NCI-H1417 (cell line): ENCODE measurements at places on chromosomes 2 and 18.
A peak's percentile ranks its signal among the peaks of the same experiment; 100 is the strongest.

DNA sequence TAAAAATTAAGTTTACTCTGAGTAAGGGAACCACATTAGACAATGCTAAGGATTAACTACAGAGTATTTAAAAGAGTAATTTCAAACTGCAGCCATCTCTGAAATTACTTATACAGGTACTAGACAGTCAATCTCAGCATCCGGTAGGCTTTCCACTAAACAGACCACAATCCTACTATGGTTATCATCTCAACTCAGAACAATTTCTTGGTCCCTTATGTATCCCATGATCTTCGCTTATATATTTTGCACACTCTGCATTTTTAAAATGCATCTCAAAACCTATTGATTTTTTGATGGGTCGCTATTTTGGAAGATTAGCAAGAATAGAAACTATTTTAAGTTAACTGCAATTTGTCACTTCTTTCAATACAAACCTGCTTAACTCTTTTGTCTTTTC is 1.4 kb downstream of the PPP4R1 start:
- DNase-seq: no peak

DNA sequence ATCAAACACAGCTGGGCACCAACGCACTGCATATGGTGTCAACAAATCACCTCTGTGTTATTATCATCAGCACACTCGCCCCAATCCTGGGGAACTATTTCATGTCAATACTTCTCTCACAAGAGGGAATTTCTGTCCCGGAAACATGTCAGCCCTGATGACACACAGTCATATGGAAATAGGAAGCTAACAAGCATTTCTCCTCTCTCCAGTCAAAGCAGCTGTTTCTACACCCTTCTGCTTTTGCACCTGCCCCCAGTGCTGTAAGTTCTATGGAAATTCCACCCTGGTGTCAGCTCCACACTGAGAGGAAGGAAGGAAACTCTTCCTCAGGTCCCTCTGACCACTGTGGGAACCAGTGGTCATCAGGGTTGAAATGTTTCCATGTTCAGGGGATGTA is 447.6 kb upstream of the ID2 start:
- no peak for DNase-seq

- DNase-seq: no peak
These were observed 62.7 kb downstream of the ACVR1 start for GRCh38 chr2:157813467-157813866.

GRCh38 chr2:30677861-30678385 is 129.3 kb downstream of the CAPN13 start:
- no peak for DNase-seq

DNA sequence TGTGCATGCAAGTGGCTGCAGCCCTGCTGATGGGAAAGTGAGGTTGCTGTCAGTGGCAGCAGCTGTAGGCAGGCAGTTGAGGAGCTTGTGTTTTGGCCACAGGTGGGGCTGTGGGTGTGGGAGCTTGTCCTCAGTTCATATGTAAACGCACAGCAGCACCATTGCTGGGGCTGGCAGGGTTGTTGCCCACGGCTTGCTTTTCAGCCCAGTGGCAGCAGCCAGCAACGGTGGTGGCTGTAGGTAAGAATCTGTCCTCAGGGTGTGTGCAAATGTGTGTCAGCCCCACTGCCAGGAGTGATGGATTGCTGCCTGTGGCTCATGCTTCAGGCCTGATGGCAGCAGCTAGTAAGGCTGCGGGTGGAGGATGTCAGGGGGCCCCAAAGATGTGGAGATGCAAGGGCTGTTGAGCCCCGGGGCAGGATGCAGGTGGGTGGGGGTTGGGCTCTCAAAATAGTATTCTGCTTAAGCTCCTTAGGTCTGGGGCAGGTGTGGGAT is 141.3 kb upstream of the THUMPD2 start:
- DNase-seq: no peak

DNA sequence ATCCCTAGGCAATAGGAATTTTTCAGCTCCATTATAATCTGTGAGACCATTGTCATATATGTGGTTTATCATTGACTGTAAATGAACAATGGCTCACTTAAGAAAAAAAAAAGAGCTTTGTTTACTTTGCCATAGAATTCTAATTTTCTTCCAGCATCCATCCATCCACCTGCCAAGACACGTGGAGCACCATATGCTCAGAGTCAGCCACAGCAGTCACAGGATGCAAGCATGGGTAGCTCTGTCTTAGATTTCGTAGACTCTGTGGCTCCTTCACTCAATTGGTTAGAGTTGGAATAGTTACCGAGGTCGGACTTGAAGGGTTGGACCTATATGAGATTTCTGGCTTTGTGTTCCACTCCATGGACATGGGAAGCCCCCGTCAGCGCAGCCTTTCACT is 75.6 kb downstream of the COA5 start:
- DNase-seq: peak; percentile 25

GRCh38 chr18:76389716-76390115 is 105.3 kb downstream of the ZNF516 start:
- DNase-seq: no peak

DNA sequence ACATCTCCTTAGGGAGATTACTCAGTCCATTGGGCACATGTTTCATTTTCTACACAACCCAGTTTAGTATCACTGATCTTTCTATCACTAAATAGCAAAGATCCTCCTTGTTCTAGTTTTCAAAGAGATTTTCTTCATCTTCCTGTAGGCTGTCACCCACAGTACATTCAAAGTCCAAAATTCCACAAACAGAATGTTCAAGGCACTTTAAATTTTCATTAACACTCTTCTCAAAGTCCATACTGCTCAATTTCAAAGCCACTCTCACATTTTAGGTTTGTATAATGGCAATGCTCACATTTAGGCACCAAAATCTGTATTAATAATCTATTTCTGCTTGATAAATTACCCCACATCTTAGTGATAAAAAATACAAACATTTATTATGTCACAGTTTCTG is 152.8 kb downstream of the FSIP2 start:
- no peak for DNase-seq

DNA sequence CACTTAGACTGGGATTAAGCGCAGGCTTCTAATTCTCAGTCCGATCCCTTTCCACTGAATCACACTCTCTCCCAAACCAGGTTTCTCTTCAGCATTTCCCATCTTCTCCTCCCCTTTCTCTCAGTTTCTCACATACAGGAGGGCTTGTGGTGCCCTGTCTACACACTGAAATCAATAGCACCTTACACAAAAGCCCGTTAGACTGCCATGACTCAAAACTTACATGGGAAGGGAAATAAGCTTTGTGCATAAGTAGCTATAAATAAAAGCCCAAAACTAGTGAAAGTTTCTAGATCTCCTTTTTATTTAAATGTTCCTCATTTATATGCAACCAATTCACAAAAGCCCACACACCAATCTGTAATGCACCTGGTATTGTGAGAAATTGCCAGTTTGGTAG is 318.4 kb downstream of the TXNL1 start:
- no peak for DNase-seq

DNA sequence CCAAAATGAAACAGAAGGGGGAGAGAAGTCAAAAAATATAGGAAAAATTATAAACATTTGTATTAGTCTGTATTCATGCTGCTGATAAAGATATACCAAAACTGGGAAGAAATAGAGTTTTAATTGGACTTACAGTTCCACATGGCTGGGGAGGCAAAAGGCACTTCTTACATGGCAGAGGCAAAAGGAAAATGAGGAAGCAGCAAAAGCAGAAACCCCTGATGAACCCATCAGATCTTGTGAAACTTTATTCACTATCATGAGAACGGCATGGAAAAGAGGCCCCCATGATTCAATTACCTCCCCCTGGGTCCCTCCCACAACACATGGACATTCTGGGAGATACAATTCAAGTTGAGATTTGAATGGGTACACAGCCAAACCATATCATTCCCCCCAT is 79.1 kb downstream of the ZRANB3 start:
- no peak for DNase-seq

GRCh38 chr2:46512185-46512584 is 32.8 kb downstream of the TMEM247 start:
- no peak for DNase-seq

DNA sequence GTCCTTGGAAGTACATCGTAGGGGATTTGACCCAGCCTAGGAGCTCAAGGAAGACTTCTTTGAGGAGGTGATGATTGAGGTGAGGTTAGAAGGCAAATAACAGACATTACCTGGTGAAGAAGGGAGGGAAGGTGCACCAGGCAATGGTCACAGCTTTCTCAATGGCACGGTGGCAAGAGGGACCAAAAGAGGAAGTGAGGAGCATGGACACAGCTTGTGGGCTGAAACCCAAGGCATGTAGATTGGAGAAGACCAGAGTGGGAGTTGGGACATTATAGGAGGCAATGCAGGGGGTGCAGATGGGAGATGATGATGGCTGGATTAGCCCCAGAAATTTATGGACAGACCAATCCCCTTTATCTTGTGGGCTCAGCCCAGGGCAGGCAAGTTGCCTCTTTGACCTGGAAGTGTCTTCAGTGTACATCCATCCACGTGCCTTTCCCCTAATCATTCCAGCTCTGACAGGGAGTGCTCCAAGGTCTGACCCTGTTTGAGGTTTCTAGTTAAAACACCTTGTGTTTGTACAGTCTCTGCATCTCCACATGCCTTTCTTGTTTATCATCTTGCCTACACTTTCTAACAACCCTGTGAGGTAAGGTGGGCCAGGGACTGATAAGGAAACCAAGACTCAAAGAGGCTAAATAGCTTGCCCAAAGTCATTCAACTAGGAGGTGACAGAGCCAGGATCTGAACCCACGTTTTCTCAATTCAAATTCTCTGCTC is 59.1 kb downstream of the NRP2 start:
- DNase-seq: no peak

GRCh38 chr2:96202152-96202854 is 6.3 kb downstream of the STARD7 start:
- no peak for DNase-seq

DNA sequence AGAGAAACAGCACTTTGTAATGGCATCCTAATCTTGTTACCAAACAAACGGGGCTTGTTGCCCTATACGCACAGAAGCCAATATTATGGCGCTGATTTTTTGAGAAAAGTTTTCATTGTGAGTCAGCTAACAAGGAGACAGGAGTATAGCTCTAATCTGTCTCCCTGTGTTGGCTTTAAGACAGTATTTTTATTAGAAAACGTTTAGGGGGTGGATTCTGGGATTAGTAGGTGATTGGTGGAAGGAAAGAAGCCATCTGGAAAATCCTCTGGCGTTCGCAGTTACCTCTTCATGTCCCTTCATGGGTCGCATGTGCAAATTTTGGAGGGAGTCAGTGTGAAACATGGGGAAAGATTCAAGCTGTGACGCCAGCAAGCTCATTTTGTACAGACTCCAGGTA is 698 bp upstream of the TMEM237 start:
- DNase-seq: peak; percentile 55

DNA sequence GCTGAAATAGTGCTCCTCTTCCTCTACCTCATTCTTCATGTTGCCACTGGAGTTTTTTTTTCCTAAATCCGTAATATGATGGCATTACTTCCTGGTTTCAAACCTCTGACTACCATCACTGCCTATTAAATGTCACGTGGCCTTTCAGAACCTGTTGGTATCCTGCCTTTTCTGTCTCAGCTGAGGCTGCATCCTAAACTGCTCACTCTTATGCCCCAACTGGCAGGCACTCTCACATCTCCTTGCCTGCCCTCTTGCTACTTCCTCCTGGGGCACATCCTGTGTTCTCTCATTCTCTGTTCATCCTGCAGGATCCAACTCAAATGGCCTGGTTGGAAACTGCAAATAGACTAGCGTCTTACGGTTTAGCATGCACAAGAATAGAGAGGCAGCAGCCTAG is 468.1 kb upstream of the FANCL start:
- DNase-seq: no peak

- DNase-seq: no peak
These were observed 69.6 kb upstream of the LRRTM1 start for GRCh38 chr2:80374105-80374504.

DNA sequence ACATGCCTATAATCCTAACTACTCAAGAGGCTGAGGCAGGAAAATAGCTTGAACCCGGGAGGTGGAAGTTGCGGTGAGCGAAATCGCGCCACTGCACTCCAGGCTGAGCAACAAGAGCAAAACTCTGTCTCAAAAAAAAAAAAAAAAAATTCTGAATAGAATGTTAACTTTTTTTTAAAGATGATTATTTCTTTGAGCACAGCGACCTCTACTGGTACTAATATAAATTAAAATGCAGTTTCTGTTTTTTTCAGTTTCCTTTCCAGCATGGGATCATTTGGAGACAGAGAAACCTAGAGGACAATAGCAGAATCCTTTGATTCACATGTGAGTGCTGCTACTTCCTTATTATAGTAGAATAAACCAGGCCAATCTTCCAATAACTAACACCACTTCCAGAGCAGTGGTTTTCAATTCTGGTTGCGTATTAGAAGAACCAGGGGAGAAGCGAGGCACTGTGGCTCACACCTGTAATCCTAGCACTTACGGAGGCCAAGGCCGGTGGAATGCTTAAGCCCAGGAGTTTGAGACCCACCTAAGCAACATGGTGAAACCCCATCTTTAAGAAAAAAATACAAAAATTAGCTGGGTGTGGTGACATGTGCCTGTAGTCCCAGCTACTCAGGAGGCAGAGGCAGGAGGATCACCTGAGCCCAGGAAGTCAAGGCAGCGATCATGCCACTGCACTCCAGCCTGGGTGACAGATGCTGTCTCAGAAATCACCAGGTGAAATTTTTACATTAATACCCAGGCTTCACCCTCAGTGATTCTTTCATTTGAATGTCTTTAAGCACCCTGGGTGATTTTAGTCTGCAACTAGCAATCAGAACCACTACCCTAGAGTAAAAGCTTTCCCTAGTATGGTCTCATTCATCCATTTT is 10.1 kb downstream of the SRSF7 start:
- DNase-seq: no peak

DNA sequence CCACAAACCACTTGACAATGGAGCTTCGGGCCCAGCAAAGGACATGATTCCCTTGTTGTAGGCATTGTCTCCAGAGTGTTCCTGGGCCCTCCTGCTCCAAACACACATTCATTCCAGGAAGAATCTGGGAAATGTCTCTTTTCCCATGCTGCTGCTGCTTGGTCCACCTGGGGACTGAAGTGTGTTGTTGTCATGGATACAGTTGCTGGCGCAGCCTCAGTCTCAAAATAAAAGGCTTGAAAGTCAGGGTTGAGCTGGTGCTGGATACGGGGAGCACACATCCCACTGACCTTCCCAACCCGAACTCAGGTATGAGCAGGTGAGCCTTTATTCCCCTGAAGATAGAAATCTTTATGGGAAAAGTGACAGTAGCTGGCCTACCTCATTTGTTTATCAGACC is 30.6 kb upstream of the SPP2 start:
- peak; percentile 35 for DNase-seq

GRCh38 chr18:68262690-68263294 is 452.1 kb downstream of the TMX3 start:
- DNase-seq: no peak

- DNase-seq: peak; percentile 0
These were observed 24.4 kb upstream of the GPR39 start for GRCh38 chr2:132392221-132392620.

- DNase-seq: peak; percentile 60
These were observed 7.2 kb downstream of the BOLL start for GRCh38 chr2:197777823-197778407.

- no peak for DNase-seq
These were observed 90.3 kb downstream of the LPIN1 start for GRCh38 chr2:11836647-11837219.

GRCh38 chr18:34933909-34934661 is 107.1 kb upstream of the MAPRE2 start:
- no peak for DNase-seq

GRCh38 chr2:182186132-182186735 is 200.6 kb downstream of the PPP1R1C start:
- peak; percentile 86 for DNase-seq
